Mesenteric fat pad (tissue), 1 donor: ENCODE measurements at places on chromosomes 11 and 22. TPM values are rescaled to one million over a fixed set of nuclear protein-coding genes. Genes with fewer than 3 reads are reported as not detected.

The CNTF gene
- 2.2 TPM for total RNA-seq

The LUZP2 gene
- 0.32 TPM for total RNA-seq

The PRDM10 gene
- 7.0 TPM for total RNA-seq

The OR52I2 gene
- not detected for total RNA-seq

The SLC22A12 gene
- 0.29 TPM for total RNA-seq

The OR52I1 gene
- not detected for total RNA-seq

The BBOX1 gene
- total RNA-seq: 0.32 TPM

The CRACR2B gene
- total RNA-seq: 6.8 TPM

The NXPE4 gene
- not detected for total RNA-seq

The IGLL5 gene
- not detected for total RNA-seq

The SCGB1C1 gene
- not detected for total RNA-seq

DNA sequence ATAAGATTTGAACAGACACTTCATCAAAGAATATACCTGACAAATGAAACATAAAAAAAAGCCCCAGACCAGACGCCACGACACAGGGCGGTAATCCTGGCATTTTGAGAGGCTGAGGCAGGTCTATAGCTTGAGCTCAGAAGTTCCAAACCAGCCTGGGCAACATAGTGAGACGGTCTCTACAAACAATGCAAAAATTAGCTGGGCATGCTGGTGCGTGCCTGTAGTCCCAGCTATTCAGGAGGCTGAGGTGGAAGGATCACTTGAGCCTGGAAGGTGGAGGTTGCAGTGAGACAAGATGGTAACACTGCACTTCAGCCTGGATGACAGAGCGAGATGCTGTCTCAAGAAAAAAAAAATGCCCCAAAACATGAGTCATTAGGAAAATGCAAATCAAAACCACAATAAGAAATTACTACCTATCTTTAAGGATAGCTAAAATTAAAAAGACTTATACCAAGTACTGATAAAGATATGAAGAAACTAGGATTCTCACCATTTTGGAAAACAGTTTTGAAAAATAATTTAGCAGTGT is 91.7 kb upstream of the GRAMD1B start:
- no peak for DNase-seq

DNA sequence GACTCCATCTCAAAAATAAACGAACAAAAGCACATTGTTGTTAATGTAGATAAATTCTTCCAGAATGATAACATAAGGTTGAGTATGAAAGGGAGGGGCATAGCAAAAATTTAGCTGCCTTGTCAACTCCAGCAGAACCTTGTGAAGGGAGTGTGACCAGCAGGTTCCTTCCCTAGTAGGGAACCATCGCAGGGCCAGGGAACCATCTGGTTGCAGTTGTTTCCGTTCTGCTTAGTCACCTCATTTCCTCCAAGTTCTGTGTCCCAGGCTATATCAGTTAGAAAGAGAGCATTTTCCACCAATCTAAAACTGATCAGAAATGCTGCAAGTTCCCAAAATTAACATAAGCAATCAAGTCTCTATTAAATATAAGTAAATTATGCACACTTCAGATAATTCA is 126.7 kb upstream of the BLID start:
- no peak for DNase-seq

DNA sequence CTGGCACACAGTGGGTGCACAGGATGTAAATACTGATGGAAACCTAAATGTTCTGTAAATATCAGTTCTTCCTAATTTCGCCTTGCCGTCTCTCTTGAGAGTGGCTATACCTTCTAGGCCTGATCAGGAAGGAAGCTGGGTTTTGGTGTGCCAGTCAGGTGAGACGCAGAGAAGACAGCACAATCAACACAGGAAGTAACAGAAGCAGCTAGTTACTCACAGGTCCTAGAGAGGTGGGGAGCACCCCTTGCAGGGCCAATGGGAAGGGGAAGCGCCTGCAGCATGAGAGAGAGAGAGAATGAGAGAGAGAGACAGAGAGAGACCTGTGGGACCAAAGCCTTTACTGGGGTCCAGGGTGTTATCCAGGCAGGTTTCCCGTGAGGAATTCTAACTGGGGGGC is 80.8 kb downstream of the FBLN1 start:
- DNase-seq: no peak

GRCh38 chr11:75158696-75159150 is 7.8 kb downstream of the SLCO2B1 start:
- DNase-seq: no peak

- DNase-seq: no peak
Measured at GRCh38 chr11:16356057-16356760, at the start of gene SOX6. Gene SOX6, minus strand, starts transcription at chr11:16356546. Its CDS starts 15,298 bp downstream, at chr11:16341248.

DNA sequence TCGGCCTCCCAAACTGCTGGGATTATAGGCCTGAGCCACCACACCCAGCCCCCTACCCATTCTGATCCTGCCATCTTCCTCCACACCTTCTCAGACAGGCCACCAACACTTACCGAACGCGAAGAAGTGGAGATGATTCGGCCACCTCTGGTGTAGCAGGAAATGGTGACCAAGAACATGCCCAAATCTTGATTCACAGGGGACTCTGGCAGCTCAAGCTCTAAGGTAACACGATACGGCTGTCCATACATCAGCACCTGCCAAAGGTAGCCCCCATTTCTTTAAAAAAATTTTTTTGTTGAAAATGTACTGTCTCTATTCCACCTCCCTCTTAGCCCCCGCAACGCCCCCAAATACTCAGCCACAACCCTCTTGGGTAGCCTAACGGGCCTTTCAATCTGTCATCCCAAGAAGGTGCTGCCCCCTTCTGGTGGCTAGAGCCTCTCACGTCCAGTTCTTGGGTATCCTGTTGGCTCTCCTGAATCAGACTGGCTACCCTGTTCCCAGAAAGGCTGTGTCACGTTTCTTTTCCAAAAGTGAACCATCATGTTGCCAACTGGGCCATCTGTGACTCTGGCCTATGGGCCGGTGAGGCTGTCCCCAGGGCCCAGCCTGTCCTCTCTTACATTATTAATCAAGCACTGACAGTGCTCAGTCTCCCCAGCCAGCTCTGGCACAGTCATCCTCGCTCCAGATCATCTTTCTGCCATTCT is 5.3 kb upstream of the LRRN4CL start:
- no peak for DNase-seq

- DNase-seq: no peak
Measured at GRCh38 chr11:123585206-123585605, 69.2 kb downstream of the SCN3B start.

GRCh38 chr11:10268746-10269488 is 25.1 kb downstream of the SBF2 start:
- no peak for DNase-seq

- DNase-seq: no peak
Measured at GRCh38 chr22:30562366-30562765, 12.1 kb downstream of the GAL3ST1 start.

GRCh38 chr11:133041181-133041580 is 491.1 kb downstream of the OPCML start:
- no peak for DNase-seq

DNA sequence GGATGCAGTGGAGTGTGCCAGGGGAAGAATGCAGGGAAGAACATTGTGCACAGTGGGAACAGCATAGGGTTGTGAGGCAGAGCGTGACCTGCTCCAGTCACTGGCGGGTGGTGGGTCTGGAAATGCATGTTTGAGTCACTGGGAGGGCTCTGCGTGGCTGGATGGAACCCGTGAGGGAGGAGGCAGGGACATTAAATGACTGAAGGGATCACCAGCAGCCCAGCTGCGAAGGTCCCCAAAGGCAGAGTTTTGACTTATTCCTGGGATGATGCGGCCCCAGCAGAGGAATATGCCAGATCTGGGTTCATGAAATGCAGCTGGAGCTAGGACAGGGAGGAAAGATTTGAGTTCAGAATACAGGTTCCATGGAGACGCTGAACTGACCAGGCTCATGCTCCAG is 104.0 kb upstream of the FGF3 start:
- DNase-seq: peak; percentile 71

DNA sequence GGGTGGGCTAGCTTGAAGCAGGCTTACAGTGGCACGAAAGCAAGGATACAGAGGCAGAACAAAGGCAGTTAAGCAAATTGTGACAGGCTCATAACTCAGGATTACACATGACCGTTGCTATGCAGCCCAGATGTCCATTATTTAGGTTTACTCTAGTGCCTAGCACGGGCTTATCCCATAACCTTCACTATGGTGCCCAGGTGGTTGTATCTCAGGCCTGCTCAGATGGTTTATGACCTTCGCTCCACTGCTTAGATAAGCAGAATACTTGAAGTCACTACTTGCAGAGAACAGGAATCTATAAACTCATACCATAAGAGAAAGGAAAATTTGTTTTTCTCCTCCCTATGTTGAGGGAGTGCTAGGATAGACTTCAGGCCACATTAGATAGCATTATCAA is 9.0 kb downstream of the OR6M1 start:
- DNase-seq: no peak

- no peak for DNase-seq
Measured at GRCh38 chr22:36224245-36224644, 15.1 kb downstream of the APOL2 start.

GRCh38 chr11:123585706-123586105 is 68.7 kb downstream of the SCN3B start:
- no peak for DNase-seq

DNA sequence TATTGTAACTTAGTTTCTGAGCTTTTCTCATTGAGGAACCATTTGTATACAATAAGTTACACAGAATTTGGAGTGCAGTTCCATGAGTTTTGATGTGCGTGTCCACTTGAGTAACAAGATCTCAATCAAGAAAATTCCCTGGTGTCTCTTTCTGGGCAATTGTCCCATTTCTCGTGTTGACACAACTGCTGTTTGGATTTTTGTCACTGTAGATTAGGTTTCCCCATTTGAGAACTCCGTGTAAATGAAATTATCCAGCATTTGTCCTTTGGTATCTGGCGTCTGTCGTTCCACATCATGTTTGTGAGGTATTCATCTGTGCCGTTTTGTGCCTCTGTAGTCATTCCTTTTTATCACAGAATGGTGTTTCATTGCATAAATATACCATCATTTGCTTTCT is 547.0 kb downstream of the TBC1D22A start:
- DNase-seq: no peak

- no peak for DNase-seq
Measured at GRCh38 chr11:74179234-74180052, 8.4 kb downstream of the PPME1 start.

DNA sequence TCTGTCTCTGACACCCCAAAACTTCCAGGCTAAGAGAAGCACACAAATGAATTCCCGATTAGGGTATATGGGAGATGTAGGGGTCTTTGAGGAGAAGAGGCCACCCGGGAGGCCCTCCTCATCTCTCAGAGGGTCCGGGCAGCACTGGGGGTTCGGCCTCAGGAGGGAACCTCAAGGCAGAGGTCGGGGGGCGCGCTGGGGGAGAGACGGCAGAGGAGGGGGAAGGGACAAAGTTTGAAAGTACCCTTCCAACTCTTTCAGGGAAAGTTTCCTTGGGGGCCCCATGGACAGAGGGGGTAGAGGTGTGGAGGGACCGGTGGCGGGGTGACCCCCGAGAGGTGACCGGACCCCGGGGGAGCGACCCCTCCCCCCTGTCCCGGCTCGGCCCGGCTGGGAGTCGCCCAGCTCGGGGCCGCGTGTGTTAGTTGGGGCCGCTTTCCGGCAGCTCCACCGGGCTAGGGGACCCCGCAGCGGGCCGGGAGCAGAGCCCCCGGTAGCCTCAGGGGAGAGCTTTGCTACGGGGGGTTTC is 3.3 kb upstream of the GCAT start:
- DNase-seq: no peak

- no peak for DNase-seq
Measured at GRCh38 chr11:369336-370018, at the start of gene B4GALNT4. Gene B4GALNT4, plus strand, starts transcription at chr11:369499. Its CDS starts 305 bp downstream, at chr11:369804.

DNA sequence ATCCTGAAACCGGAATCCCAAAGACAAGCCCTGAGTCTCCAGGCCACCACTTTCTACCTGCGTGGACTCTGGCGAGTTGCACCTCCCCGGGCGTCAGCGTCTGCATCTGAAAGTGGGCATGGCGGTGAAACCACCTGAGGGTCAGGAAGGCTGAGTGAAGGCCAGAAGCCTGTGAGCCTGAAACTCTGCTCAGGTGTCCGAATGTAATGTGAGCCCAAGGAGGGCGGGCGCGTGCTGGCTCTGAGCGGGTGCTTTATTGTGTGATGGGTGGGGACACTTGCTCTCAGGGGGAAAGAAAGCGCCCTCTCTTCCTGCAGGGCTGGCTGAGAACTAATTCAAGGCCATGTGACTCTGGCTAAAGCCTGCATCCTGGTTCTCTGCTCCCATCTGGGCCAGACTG is 135.6 kb downstream of the ST3GAL4 start:
- DNase-seq: peak; percentile 37

- no peak for DNase-seq
Measured at GRCh38 chr22:42172773-42173172, 42.2 kb upstream of the CYP2D6 start.
